CD8-positive, alpha-beta memory T cell (primary cell): ENCODE measurements at places on chromosomes 6 and 20. TPM values are rescaled to one million over a fixed set of nuclear protein-coding genes. Genes with fewer than 3 reads are reported as not detected.
A peak's percentile ranks its signal among the peaks of the same experiment; 100 is the strongest.

DNA sequence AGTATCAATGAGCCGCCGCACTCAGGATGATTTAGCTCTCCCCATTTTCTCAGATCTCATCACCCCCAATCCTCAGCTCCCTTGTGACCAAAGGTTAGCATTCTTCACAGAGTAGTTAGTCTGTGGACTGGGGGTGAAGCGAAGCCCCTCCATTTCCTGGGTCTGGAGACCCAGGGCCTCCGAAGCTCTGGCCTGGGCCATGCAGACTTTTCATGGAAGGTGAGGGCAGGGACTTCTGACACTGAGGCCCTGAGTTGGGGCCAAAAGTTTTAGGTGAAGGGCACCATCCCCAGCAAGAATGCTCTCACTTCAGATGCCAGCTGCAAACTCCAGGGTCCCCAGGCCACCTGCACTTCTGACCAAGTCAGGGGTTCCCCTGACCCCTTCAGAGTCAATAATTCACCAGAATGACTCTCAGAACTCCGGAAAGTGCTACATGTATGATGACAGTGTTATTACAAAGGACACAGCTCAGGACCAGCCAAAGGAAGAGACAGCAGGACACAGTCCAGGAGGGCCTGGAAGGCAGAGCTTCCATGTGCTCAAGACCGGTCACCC is 65.7 kb upstream of the DUSP22 start:
- no peak overlapping the region for H3K4me3 ChIP-seq
- DNase-seq = no peak
- H3K4me1 ChIP-seq = peaks cover 16% of the 10 kb centered on the region
- no peaks in the 10 kb centered on the region for H3K36me3 ChIP-seq

GJA10 gene
- not detected for total RNA-seq

- H3K27ac ChIP-seq = no peak overlapping the region
- H3K36me3 ChIP-seq = no peaks in the 10 kb centered on the region
- no peaks in the 10 kb centered on the region for H3K27me3 ChIP-seq
- H3K4me1 ChIP-seq = no peaks in the 10 kb centered on the region
Observed at GRCh38 chr6:53822401-53823125, 27.8 kb downstream of the LRRC1 start.

DNA sequence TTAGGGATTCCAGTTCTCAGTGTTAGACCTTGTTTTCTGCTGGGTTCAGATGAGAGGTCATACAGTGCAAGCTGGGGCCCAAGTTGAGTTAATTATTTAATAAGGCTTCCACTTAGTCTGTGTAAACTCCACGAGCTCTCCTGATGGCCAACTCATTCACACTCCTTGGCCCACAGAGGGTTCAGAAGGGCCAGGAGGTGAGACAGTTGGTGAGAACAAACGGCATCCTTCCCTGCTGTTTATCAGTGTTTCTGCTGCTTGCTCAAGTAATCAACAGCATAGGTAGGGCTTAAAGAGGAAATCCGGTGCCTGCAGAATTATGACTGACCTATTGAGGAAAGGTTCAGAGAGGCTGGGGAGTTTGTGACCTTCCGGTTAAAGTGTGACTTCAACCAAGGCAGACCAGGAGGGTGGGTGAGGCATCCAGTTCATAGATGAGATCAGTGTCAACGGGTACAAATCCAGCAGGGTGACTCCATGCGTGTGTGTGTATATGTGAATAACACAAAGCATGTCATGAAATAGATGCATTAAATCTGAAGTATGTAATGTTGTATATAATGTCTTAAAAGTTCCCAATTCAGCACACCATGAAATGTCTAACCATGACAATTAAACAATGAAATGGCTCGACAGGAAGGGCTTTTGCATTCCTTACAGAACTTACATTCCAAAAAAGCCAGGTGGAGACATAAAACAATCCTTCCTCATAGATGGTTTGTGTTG is 37.4 kb upstream of the BCAS1 start:
- H3K27me3 ChIP-seq = no peaks in the 10 kb centered on the region
- H3K27ac ChIP-seq = no peak overlapping the region
- DNase-seq = no peak
- no peaks in the 10 kb centered on the region for H3K36me3 ChIP-seq

DNA sequence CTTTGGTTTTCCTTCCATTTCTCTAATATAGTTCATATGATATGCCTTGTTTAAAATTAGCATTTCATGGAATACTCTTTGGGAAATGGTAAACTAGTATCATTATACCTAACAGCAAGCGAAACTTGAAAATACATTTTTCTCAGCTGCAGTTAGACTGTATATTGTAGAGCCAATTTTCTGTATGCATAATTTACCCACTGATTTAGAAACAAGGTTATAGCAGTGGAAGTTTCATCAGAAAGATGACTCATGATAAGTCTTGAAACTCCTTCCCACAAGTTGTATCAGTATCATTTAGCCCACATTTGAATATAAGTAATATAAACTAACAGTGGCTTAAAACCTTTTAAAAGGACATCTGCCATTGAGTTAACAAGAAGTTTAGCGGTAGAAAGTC is 164.8 kb upstream of the BMP5 start:
- DNase-seq = no peak
- no peaks in the 10 kb centered on the region for H3K27me3 ChIP-seq
- H3K4me1 ChIP-seq = no peaks in the 10 kb centered on the region
- H3K4me3 ChIP-seq = no peak overlapping the region
- no peaks in the 10 kb centered on the region for H3K36me3 ChIP-seq
- no peak overlapping the region for H3K27ac ChIP-seq

DNA sequence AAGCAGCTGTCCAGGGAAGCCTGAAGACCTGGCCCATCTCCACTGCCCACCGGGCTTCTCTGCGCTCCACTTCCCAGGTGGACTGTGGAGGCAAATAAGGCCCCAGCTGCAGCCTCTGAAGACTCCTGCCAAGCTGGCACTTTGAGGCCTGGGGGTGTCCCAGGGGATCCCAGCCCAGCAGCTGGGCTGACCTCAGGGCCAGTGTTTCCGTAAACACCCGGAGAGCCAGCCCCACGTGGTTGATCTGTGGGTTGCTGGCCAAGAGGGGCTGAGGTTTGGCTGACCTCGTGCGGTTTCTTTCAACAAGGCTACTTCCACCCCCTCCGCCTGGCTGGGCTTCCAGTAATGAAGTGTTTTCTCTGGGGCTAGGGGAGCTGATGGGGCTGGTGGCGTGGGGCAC is 12.4 kb upstream of the CCN5 start:
- no peaks in the 10 kb centered on the region for H3K4me1 ChIP-seq
- H3K27ac ChIP-seq = no peak overlapping the region
- DNase-seq = no peak
- H3K4me3 ChIP-seq = no peak overlapping the region
- H3K27me3 ChIP-seq = no peaks in the 10 kb centered on the region
- H3K36me3 ChIP-seq = no peaks in the 10 kb centered on the region

GRCh38 chr20:14193885-14194284 is 143.5 kb downstream of the FLRT3 start:
- no peaks in the 10 kb centered on the region for H3K4me1 ChIP-seq
- no peak for DNase-seq
- no peaks in the 10 kb centered on the region for H3K27me3 ChIP-seq
- H3K4me3 ChIP-seq = no peak overlapping the region
- H3K27ac ChIP-seq = no peak overlapping the region

GRCh38 chr6:37175332-37176267 is 5.6 kb downstream of the PIM1 start:
- peaks cover 48% of the 10 kb centered on the region for H3K36me3 ChIP-seq
- H3K27ac ChIP-seq = peak overlapping the region; percentile 89
- peak overlapping the region; percentile 68 for H3K4me3 ChIP-seq
- H3K27me3 ChIP-seq = no peaks in the 10 kb centered on the region

NT5E gene
- total RNA-seq = 14.8 TPM

RFX6 gene
- not detected for total RNA-seq

GRCh38 chr6:64217721-64218620 is 582.4 kb downstream of the PHF3 start:
- no peaks in the 10 kb centered on the region for H3K36me3 ChIP-seq
- H3K4me1 ChIP-seq = no peaks in the 10 kb centered on the region
- H3K27ac ChIP-seq = no peak overlapping the region
- no peaks in the 10 kb centered on the region for H3K27me3 ChIP-seq
- DNase-seq = no peak
- no peak overlapping the region for H3K4me3 ChIP-seq

- H3K36me3 ChIP-seq = no peaks in the 10 kb centered on the region
- peaks cover 59% of the 10 kb centered on the region for H3K4me1 ChIP-seq
- no peaks in the 10 kb centered on the region for H3K27me3 ChIP-seq
- DNase-seq = no peak
- no peak overlapping the region for H3K4me3 ChIP-seq
Observed at GRCh38 chr20:48808382-48809034, 19.3 kb downstream of the PREX1 start.
